Cardiac muscle cell (in vitro differentiated cells and primary cell): ENCODE measurements at places on chromosomes 13 and 19. TPM values are rescaled to one million over a fixed set of nuclear protein-coding genes. Genes with fewer than 3 reads are reported as not detected.

GRCh38 chr19:14094854-14095253 lies 4.3 kb upstream of the SAMD1 start:
- no peak overlapping the region for H3K27ac ChIP-seq
- DNase-seq, result no peak
- H3K4me3 ChIP-seq, result no peak overlapping the region
- H3K36me3 ChIP-seq, result no peaks in the 10 kb centered on the region
- no peaks in the 10 kb centered on the region for H3K27me3 ChIP-seq

GRCh38 chr13:26041444-26041843 lies 10.4 kb downstream of the SHISA2 start:
- H3K4me1 ChIP-seq, result no peaks in the 10 kb centered on the region
- no peak overlapping the region for H3K4me3 ChIP-seq
- H3K27me3 ChIP-seq, result no peaks in the 10 kb centered on the region
- no peak for DNase-seq

- no peak overlapping the region for H3K4me3 ChIP-seq
- H3K4me1 ChIP-seq, result peaks cover 6% of the 10 kb centered on the region
- peaks cover 40% of the 10 kb centered on the region for H3K36me3 ChIP-seq
- no peak for DNase-seq
- H3K27ac ChIP-seq, result no peak overlapping the region
Measured at GRCh38 chr19:12145348-12145747, 5.2 kb upstream of the ZNF20 start.

DNA sequence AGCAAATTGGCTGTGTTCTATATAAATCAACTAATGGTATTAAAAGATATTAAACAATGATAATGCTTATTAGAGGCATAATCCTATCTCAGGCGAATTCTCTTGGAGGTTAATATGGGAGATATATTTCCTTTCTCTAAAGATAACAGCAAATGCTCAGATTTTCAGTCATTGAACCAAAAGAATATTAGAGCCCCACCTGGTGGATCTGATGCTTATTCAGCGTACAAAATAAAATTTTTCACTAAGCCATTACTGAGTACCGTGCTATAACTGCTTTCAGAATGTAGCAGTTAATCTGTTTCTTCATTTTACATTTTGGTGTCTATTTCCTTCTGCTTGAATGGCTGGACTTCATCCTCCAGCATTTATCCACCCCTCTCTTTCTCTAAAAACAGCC lies 143.3 kb upstream of the IPO5 start:
- H3K36me3 ChIP-seq, result no peaks in the 10 kb centered on the region
- peak; percentile 57 for DNase-seq
- no peaks in the 10 kb centered on the region for H3K27me3 ChIP-seq
- no peak overlapping the region for H3K27ac ChIP-seq
- H3K4me3 ChIP-seq, result no peak overlapping the region

GRCh38 chr19:48940902-48941301 lies 7.4 kb downstream of the DHDH start:
- no peaks in the 10 kb centered on the region for H3K36me3 ChIP-seq
- H3K27me3 ChIP-seq, result no peaks in the 10 kb centered on the region
- no peaks in the 10 kb centered on the region for H3K4me1 ChIP-seq

DNA sequence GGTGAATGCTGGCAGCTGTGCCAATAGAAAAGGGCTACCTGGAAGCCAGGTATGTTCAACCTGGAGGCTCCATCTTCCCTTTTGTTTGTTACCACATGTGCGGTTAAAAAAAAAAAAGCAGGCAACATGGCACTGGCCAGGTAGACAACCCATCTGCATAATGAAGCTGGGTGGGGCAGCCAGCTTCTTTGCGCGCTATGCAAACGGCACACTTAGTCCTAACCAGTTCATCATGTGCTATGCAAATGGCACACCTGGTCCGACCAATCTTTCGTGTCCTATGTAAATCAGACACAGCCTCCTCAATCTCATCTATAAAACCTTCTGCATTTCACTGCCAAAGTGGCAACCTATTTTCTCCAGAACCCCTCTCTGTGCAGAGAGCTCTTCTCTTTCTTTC lies 11.3 kb upstream of the IGSF23 start:
- H3K27ac ChIP-seq, result no peak overlapping the region
- no peaks in the 10 kb centered on the region for H3K27me3 ChIP-seq
- H3K36me3 ChIP-seq, result no peaks in the 10 kb centered on the region
- H3K4me3 ChIP-seq, result no peak overlapping the region
- DNase-seq, result no peak
- H3K4me1 ChIP-seq, result no peaks in the 10 kb centered on the region

DNA sequence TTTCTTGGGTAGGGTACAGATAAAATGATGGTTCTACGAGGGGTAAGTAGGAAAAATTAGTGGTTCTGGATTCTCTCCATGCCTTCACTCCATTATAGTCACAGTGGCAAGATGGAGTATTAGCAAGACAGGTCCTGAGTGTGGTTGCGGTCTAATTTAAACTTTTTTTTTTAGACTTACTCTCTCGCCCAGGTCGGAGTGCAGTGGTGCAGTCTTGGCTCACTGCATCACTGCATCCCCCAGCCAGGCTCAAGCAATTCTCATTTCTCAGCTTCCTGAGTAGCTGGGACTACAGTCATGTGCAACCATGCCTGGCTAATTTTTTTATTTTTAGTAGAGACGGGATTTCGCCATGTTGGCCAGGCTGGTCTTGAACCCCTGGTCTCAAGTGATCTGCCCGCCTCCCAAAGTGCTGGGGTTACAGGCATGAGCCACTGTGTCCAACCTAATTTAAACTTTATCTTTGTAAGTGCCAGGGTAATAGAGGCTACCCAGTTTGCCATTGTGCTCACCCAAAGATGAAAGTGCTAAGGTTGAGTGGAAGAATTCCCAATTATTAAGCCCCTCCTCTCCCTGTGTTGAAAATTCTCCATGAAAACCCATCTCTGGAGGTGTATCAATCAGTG lies 135.6 kb downstream of the TM9SF2 start:
- DNase-seq, result no peak
- no peak overlapping the region for H3K27ac ChIP-seq
- H3K27me3 ChIP-seq, result no peaks in the 10 kb centered on the region

- peaks cover 40% of the 10 kb centered on the region for H3K4me1 ChIP-seq
- H3K4me3 ChIP-seq, result no peak overlapping the region
- H3K27me3 ChIP-seq, result no peaks in the 10 kb centered on the region
- peak; percentile 86 for DNase-seq
- no peaks in the 10 kb centered on the region for H3K36me3 ChIP-seq
- peak overlapping the region; percentile 52 for H3K27ac ChIP-seq
Measured at GRCh38 chr13:33251131-33251661, 34.4 kb downstream of the STARD13 start.

DNA sequence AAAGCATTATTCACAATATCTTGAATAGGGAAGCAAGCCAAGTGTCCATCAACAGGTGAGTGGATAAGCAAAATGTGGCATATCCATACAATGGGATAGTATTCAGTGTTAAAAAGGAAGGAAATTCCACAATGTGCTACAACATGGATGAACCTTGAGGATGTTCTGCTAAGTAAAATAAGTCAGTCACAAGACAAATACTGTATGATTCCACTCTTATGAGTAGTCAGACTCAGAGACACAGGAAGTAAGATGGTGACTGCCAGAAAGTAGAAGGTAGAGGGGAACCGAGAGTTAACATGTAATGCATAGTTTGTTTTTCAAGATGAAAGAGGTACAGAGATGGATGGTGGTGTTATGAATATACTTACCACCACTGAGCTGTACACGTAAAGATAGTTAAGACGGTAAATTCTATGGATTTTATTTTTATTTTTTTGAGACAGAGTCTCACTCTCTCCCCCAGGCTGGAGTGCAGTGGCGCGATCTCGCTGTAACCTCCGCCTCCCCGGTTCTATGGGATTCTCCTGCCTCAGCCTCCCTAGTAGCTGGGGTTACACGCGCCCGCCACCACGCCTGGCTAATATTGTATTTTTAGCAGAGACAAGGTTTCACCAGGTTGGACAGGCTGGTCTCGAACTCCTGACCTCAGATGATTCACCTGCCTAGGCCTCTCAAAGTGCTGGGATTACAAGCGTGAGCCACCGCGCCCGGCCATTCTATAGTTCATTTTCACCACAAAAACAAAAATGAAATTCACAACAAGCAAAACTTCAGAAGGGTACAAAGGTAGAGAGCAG lies 1.0 kb upstream of the CHAMP1 start:
- DNase-seq, result no peak
- H3K4me1 ChIP-seq, result peaks cover 13% of the 10 kb centered on the region
- H3K27me3 ChIP-seq, result no peaks in the 10 kb centered on the region

DNA sequence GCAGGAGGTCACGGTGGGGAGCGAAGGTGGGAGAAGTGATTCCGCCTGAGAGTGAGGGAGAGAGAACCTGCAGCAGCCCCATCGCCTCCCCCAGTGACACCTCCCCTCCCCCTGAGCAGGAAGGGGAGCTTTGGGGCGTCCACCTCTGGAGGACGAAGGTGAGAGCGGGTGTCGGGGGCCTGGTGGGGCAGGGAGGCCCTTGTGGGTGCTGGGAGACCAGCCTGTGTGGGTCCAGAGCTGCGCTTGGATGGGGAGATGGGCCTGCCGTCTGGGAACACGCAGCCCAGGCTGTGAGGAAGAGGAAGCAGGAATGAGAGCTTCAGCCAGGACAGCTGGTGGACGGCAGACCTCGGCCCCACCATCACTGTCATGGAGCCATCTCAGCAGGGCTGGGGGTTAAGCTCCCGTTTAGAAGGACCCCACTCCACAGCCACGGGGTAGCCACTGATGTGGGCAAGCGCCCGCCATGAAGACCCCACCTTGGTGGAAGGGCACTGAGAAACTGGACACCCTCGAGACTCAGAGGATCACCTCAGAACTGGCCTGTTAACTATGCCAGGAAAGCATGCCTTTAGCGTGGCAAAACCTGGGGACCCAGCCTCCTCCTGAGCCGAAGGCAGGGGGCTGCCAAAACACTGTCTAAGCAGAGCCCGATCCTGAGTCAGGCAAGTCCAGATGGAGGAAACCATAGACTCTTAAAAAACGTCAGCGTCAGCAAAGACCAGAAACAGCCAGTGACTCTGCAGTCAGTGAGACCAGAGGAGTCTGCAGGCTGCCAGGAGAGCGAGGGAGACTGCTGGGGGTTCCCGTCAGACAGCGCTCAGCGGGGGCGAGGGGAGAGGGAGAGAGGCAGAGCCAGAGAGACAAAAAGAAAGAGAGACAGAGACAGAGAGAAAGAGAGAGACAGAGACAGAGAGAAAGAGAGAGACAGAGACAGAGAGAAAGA lies 6.4 kb upstream of the PROZ start:
- H3K36me3 ChIP-seq, result no peaks in the 10 kb centered on the region
- peaks cover 20% of the 10 kb centered on the region for H3K27me3 ChIP-seq
- DNase-seq, result peak; percentile 70
- H3K27ac ChIP-seq, result no peak overlapping the region

DNA sequence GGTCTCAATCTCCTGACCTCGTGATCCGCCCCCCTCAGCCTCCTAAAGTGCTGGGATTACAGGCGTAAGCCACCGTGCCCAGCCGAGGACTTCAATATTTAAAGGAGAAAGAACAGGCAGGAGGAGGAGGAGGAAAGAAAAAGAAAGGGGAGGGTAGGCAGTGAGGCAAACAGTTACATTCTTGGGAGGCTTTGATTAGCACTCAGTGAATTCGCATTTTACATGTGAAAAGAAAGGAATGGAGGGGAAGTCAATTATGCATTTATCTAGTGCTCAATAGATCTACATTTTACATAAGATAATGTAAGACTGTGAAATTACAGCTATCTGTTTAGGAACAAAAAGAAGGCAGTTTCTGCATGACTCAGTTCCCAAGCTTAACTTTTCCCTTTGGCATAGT lies 30.9 kb upstream of the CXCL17 start:
- no peaks in the 10 kb centered on the region for H3K4me1 ChIP-seq
- no peaks in the 10 kb centered on the region for H3K27me3 ChIP-seq
- no peak overlapping the region for H3K4me3 ChIP-seq
- no peak for DNase-seq

The C19orf53 gene
- 276 and 280 TPM in 2 replicates for total RNA-seq

The IL17D gene
- 28.5 and 30.4 TPM in 2 replicates for total RNA-seq

The TMEM145 gene
- 0.18 and 3.7 TPM in 2 replicates for total RNA-seq

The PTPRH gene
- 3.0 and 6.9 TPM in 2 replicates for total RNA-seq

The SLC15A1 gene
- total RNA-seq, result not detected in 2 replicates

The GNA15 gene
- total RNA-seq, result 0.12 TPM in 1 of 2 replicates, not detected in the other

The C19orf38 gene
- 0.33 TPM in 1 of 2 replicates, not detected in the other for total RNA-seq
